ENCODE measurements at places on chromosomes 16 and 17. TPM values are rescaled to one million over a fixed set of nuclear protein-coding genes. Genes with fewer than 3 reads are reported as not detected.
A peak's percentile ranks its signal among the peaks of the same experiment; 100 is the strongest.

CAPNS2 gene
- total RNA-seq: 0.37 TPM

ALOXE3 gene
- total RNA-seq: not detected

MPP2 gene
- 3.5 TPM for total RNA-seq

TTYH2 gene
- total RNA-seq: 2.0 TPM

XYLT1 gene
- total RNA-seq: 9.0 TPM

WSB1 gene
- total RNA-seq: 179 TPM

EPX gene
- total RNA-seq: not detected

PLEKHH3 gene
- total RNA-seq: 26.7 TPM

GRCh38 chr16:7755347-7755882 lies 422.8 kb downstream of the RBFOX1 start:
- H3K4me1 ChIP-seq: no peaks in the 10 kb centered on the region
- no peak for DNase-seq
- no peaks in the 10 kb centered on the region for H3K27me3 ChIP-seq
- H3K4me3 ChIP-seq: no peak overlapping the region
- H3K27ac ChIP-seq: no peak overlapping the region

GRCh38 chr17:40813804-40814203 lies 8.6 kb downstream of the KRT10 start:
- no peak for DNase-seq
- H3K27me3 ChIP-seq: peaks cover 27% of the 10 kb centered on the region
- no peak overlapping the region for H3K4me3 ChIP-seq
- peaks cover 20% of the 10 kb centered on the region for H3K36me3 ChIP-seq

DNA sequence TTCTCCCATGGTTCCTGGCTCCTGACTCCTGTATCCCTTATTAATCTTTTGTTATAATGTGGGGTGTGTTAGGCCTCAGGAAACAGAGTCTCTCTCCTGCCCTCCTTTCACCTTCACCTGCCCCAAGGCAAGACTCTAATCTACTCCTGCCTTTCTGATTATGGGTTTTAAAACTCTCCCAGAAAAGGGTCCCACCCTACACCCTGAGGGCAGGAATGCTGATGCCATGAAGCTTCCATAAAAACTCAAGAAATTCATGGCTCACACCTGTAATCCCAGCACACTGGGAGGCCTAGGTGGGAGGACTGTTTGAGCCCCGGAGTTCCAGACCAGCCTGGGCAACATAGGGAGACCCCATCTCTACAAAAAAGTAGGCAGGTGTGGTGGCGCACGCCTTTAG lies 18.6 kb upstream of the SRCAP start:
- no peaks in the 10 kb centered on the region for H3K4me1 ChIP-seq
- no peak overlapping the region for H3K4me3 ChIP-seq
- no peaks in the 10 kb centered on the region for H3K27me3 ChIP-seq
- no peak overlapping the region for H3K27ac ChIP-seq

DNA sequence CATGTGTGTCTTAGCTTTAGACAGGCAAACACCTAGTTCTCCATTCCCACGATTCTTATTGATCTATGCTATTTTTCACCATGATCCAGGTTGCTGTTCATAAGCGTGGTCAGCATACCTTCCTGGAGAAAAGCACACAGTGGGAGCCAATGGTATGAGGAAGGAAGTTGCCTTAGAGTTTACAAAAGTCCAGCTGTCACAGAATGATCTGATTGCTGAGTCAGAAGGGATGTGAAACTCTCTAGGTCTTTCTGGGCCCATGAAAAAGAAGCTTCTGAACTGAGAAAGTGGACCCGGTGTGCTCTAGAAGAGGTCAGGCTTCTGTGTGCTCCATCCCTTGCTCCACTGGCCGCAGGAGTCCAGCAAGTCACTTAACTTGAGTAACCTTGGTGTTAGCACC lies 71.0 kb upstream of the CCL1 start:
- H3K36me3 ChIP-seq: no peaks in the 10 kb centered on the region
- no peak for DNase-seq
- no peaks in the 10 kb centered on the region for H3K4me1 ChIP-seq
- H3K4me3 ChIP-seq: no peak overlapping the region

DNA sequence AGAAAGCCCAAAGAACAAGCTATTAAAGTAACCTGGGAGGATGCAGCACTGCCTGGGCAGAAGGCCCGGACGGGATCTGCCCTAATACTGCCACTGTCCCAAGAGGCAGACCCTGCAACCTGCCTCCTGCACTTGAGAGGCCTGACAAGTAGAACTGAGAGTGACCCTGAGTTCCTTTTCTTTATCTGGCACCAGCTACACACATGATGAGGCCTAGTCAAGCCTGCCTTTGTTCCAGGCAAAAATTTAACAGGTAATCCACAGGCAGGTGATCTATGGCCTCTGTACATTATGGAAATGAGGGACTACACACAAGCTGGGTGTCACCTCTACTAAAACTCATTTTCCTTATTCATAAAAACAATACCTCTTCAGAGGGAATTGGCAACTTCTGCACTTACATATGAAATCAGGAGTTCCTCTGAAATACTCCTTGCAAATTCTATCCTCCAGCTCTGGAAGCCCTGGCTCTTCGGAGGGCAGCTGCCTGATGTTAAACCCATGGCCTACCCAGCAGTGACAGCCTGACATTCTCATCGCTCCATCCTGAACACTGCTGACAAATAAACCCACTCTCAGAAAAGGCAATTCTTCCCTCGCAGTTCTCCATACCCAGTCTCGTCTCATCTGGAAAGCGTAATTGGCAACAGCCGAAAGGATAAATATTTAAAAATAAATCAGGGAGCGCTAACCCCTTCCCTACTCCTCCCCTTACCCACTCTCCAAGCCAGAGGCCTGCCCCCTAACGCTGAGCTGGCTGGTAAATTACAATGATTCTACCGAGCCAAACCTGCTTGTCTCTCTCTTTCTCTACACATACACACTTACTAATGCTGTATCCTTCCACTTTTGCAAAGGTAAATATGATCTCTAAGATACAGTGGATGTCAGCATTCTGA lies 2.5 kb upstream of the ZFHX3 start:
- no peak overlapping the region for H3K27ac ChIP-seq
- no peaks in the 10 kb centered on the region for H3K36me3 ChIP-seq
- no peak overlapping the region for H3K4me3 ChIP-seq
- H3K4me1 ChIP-seq: peaks cover 21% of the 10 kb centered on the region

DNA sequence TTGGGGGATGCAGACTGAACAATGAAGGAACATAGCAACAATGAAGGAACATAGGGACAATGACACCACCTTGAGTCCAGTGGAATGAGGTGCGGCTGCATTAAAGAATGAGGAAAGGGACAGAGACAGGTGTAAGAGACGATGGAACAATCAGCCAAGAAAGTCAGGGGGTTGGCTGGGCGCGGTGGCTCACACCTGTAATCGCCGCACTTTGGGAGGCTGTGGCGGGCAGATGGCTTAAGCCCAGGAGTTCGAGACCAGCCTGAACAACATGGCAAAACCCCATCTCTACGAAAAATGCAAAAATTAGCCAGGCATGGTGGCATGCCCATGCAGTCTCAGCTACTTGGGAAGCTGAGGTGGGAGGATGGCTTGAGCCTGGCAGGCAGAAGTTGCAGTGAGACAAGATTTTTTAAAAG lies 13.6 kb upstream of the CBFB start:
- H3K36me3 ChIP-seq: no peaks in the 10 kb centered on the region
- no peaks in the 10 kb centered on the region for H3K27me3 ChIP-seq
- no peak overlapping the region for H3K27ac ChIP-seq

DNA sequence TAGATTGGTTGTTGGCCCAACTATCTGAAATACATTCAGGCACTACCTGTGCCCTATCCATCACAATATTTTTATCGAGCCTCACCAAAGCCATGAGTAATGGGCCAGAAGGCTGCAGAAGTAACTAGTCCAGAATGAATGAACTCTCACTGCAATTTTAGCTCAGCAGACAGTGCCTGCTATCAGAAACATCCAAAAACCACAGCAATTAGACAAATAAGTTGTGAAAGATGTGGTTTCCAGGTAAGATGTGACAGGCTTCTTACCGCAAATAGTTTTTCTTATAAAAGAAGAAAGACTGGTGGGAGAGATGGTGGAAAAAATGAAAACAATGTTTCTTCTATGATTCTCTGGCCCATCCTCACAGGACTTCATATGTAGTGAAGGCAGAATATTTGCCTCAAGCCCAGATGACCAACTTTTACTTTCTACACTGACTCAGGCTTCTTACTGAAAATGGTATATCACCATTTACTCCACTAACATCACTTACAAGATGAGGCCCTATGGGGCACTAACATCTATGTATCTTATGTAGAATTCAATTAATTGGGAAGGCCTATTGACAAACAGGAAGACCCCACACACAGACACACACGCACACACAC lies 9.8 kb upstream of the RFFL start:
- DNase-seq: no peak
- no peaks in the 10 kb centered on the region for H3K27me3 ChIP-seq
- peaks cover 31% of the 10 kb centered on the region for H3K4me1 ChIP-seq
- H3K27ac ChIP-seq: no peak overlapping the region
- no peaks in the 10 kb centered on the region for H3K36me3 ChIP-seq

DNA sequence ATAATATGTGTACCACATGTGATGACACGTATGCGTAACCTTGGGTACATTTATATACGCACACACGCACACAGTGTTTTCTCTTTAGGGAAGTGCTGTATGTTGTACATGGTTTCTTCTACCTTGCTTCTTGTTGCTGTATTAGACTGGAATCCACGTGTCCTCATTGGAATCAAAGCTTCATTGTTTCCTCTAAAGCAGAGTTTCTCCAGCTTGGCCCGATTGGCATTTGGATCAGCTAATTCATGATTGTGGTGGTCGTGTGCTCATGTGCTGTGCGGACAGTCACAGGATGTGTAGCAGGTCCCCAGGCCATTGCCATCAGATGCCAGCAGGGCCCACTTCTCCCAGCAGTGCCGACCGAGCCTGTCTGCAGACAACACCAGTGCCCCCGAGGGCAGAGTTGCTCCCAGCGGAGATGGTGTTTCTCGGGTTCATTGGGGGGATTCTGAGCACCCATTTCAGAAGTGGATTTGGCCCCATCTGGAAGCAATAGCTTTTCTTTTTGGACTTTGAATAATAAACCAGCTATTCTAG lies 148.4 kb downstream of the RPTOR start:
- H3K4me1 ChIP-seq: peaks cover 25% of the 10 kb centered on the region
- H3K27ac ChIP-seq: no peak overlapping the region
- no peak for DNase-seq
- no peak overlapping the region for H3K4me3 ChIP-seq
- H3K27me3 ChIP-seq: no peaks in the 10 kb centered on the region
- no peaks in the 10 kb centered on the region for H3K36me3 ChIP-seq

DNA sequence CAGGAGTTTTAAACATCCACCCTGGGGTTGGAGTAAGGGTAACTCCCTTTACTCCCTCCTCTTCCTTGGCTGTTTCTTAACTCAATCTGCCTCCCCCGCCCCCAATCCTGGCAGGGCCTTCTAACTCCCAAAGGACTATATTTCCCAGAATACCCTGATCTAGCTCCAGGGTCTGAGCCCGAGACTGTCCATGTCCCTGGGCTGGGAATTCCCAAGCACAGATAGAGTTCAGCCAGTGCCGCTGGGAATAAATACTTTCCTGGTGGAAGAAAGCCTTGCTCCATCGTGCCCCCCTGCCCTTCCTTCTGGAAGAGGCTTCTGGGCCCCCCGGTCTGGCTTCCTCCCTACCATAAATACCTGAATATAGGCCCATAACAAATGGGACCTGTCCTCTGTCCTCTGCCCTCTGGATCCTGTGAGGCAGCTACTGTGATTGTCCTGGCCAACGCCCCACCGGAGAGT lies 10.2 kb downstream of the BAHCC1 start:
- peak overlapping the region; percentile 93 for H3K27ac ChIP-seq
- DNase-seq: no peak
- peaks cover 83% of the 10 kb centered on the region for H3K4me1 ChIP-seq
- no peaks in the 10 kb centered on the region for H3K36me3 ChIP-seq
- H3K27me3 ChIP-seq: no peaks in the 10 kb centered on the region

DNA sequence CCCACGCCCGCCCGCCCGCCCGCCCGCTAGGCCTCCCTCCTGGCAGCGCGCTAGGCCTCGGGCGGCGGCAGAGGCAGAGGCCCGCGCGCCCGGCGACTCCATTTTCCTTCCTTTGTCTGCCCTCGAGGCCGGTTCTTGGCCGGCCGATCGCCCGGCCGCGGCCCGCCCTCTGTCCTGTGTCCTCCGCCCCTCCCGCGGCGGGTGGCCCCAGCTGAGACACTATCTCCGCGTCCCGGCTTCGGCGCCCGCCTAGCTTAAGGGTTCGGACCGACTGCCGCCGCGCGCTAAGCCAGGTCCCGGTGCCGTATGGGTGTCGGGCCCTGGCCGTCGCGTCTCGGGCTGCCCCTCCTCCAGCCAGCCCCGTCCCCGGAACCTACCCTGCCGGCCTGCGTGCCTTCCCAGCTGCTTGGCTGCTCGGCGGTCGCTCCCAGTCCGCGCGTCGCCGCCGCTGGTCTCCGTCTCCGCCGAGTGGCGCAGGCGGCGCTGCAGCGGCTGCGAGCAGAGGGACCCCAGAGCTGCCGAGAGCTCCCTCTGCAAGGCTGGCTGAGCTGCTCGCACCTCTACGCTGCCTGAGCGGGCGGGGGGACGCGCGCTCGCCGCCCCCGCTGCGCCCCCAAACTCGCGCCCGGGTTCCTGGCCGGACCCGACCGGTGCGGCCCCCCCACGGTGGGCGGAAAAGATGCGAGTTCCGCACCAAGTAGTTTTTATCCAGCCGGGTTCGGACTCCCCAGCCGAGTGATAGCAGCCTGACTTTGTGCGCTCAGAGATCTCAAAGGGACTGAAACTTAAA lies 787 bp downstream of the CTCF start:
- H3K4me3 ChIP-seq: peak overlapping the region; percentile 84
- H3K4me1 ChIP-seq: peaks cover 27% of the 10 kb centered on the region
- H3K27me3 ChIP-seq: no peaks in the 10 kb centered on the region
- H3K27ac ChIP-seq: peak overlapping the region; percentile 89
- no peaks in the 10 kb centered on the region for H3K36me3 ChIP-seq

GRCh38 chr16:87271256-87271655 lies 45.9 kb downstream of the C16orf95 start:
- no peak overlapping the region for H3K4me3 ChIP-seq
- peaks cover 6% of the 10 kb centered on the region for H3K4me1 ChIP-seq
- H3K27me3 ChIP-seq: no peaks in the 10 kb centered on the region
- no peak for DNase-seq
- peaks cover 2% of the 10 kb centered on the region for H3K36me3 ChIP-seq

DNA sequence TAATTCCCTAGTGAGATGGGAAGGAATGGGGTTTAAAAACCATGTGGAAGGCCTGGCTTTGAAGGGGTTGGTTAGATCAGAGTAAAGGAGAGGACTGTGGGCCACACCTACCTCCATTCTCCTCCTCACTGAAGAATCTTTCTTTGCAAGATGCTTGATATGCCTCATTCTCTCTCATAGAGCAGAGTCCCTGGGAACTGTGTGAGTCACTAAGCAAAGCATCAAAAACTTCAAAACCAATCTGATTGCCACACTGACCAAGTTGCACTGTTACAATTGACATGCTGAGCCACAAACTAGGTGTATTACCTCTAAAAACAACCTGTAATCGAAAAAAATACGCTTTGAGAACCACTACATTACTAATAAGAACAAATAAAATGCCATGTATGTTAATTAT lies 2.0 kb downstream of the TUBD1 start:
- no peaks in the 10 kb centered on the region for H3K27me3 ChIP-seq
- no peak overlapping the region for H3K27ac ChIP-seq
- H3K4me1 ChIP-seq: peaks cover 27% of the 10 kb centered on the region
- peak overlapping the region; percentile 15 for H3K4me3 ChIP-seq
